ENCODE measurements at places on chromosomes 1 and 21.

- DNase-seq, result no peak
Observed at GRCh38 chr1:225762002-225762441, 15.6 kb upstream of the SRP9 start.

- peak; percentile 60 for DNase-seq
Observed at GRCh38 chr1:185439727-185440415, 122.8 kb upstream of the IVNS1ABP start.

- DNase-seq, result peak; percentile 23
Observed at GRCh38 chr1:50704126-50704525, 255.9 kb downstream of the FAF1 start.

DNA sequence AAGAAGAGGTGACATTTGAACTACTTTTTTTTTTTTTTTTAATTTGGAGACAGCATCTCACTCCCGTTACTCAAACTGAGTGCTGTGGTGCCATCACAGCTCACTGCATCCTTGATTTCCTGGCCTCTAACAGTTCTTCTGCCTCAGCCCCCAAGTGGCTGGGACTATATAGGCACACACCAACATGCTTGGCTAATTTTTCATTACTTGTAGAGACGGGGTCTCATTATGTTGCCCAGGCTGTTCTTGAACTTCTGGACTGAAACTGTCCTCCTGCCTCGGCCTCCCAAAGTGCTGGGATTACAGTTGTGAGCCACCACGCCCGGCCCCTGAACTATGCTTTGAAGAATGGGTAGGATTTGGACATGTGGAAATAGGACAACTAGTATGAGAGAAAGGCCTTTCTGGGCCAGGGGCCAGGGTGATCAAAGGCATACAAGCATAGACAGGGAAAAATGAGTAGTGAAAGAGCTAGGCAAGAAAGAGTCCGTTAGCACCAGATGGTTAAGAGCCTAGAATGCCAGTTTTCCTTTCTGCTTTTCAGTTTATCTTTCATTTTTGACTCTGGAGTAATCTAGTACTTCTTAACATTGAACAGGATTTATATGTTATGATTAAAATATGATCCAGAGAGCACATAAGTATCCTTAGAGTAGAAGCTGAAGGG is 6.3 kb downstream of the RABGAP1L start:
- no peak for DNase-seq

DNA sequence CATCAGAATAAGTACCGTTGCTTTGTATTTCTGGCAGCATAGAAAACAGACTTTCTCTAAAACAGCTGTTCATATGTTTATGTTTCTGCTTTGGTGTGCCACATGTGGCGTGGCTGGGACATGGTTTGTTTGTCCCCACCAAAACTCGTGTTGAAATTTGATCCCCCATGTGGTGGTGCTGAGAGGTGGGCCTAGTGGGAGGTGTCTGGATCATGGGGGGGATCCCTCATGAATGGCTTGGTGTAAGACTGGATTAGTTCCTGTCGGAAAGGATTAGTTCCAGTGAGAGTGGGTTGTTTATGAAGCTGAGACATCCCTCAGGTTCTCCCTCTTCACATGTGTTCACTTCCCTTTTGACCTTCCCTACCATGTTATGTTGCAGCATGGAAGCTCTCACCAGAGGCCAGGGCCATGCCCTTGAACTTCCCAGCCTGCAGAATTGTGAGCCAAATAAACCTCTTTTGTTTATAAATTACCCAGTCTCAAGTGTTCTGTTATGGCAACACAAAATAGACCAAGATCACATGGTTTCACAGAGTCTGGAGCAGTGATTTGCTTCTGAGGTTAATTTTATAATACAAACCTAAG is 17.9 kb upstream of the H3-3A start:
- DNase-seq, result no peak

GRCh38 chr1:19616489-19616888 is 27.6 kb upstream of the NBL1 start:
- DNase-seq, result no peak

DNA sequence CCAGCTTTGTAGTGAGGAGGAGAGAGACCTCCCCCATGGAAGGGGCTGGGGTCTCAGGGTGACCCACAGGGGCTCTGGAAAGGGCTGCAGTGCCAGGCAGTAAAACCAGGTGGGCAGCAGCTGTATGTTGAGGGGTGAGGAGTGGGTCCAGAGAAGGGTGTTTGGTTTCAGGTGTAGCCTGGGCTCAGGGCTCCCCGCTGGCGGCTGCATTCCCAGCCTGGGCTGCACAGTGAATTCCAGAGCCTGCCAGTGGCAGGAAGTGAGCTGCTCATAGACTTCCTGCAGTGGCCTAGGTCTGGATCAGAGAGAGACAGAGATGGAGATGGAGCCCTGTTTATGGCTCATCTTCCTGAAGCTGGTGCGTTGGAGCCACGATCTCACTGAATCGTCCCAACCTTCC is 356.4 kb downstream of the PTPRU start:
- DNase-seq, result no peak

GRCh38 chr1:116431870-116432500 is 58.9 kb downstream of the ATP1A1 start:
- no peak for DNase-seq

DNA sequence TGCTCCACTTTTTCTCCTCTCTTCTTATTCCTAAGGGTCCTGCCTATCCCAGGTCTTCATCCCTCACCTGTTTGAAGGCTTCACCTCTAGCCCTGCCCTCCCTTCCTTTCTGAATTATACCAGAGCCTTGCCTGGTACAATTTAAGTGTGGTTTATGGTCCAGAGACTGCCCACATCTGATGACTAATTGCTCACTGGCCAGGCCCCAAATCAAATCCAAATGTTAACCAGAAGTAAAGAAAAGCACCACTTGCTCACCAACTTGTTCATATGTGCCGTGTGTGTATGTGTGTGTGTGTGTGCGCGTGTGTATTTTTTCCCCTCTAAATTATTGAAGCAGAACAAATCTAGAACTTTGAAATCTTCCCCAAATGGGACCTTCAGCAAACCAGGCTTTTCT is 26.4 kb downstream of the MYOM3 start:
- DNase-seq, result no peak

GRCh38 chr1:38529391-38529790 is 330.2 kb downstream of the RRAGC start:
- DNase-seq, result no peak

GRCh38 chr1:101079341-101079740 is 53.8 kb upstream of the DPH5 start:
- DNase-seq, result no peak

DNA sequence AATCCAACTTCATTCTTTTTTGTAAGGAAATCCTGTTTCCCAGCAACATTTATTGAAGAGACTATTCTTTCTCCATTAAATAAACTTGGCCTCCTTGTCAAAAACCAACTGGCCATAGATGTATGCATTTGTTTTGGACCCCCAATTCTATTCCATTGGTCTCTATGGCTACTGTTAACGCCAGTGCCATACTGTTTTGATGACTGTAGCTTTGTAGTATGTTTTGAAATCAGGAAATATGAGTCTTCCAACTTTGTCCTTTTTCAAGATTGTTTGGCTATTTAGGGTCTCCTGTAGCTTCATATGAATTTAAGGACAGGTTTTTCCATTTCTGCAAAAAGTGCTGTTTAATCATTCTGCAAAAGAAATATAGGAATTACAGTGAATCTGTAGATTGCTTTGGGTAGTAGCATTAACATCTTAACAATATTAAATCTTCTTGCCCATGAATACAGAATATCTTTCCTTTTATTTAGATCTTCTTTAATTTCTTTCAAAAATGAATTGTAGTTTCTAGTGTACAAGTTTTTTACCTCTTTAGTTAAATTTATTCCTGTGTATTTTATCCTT is 61.3 kb downstream of the ITGB3BP start:
- DNase-seq, result no peak

- DNase-seq, result no peak
Observed at GRCh38 chr1:66679140-66679539, 73.1 kb upstream of the DYNLT5 start.

GRCh38 chr1:46043458-46044017 is 88.9 kb downstream of the PIK3R3 start:
- DNase-seq, result no peak

- peak; percentile 11 for DNase-seq
Observed at GRCh38 chr1:97820470-97821188, 100.2 kb downstream of the DPYD start.

GRCh38 chr1:79852004-79852403 is 845.5 kb upstream of the ADGRL4 start:
- DNase-seq, result no peak

DNA sequence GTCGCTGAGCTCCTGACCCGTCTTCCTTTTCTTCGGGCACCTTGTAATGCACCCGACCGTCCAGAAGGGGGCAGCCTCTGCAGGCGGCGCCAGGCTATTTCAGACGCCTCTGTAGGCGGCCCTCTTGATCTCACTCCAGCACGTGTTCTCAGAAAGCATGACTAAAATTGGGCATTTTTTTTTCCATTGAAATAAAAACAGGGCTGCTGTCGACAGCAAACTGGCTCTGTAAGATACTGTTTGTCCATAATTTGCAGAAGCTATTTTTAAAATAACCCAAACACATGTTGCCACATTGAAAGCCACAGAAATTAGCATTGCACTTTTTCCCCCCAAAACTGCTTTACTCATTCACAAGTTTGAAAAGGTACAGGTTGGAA is 78.0 kb downstream of the STUM start:
- peak; percentile 78 for DNase-seq

DNA sequence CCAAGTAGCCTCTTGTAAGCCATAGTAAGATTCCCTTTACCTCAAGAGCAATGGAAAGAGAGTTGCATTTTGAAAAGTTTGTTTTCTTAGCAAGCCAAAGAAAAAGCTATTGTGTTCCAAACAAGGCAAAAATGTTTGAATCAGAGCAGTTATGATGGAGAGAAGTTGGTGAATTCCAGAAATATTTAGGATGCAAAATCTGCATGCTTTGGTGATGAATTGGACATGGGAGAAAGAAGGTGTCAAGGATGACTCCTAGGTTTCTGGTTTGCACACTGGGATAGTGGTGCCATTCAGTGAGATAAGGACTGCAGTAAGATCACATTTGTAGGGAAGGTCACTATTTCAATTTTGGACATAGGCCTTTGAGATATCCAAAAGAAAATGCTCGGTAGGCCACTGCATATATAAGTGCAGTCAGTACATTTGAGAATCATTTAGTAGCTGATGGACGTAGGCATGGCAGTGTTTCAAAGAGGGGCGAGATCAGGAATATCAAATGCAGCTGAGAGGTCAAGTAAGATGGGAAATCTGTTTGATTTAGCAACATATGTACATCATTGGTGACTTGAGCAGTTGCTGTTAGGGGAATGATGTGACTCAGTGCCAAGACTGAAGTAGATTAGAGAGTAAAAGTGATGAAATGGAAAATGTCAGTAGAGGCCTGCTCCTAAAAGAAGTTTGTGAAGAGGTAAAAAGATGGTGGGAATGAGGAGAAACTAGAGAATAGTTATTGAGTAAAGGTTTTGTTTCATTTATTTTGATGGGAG is 33.9 kb upstream of the GPR25 start:
- DNase-seq, result no peak

DNA sequence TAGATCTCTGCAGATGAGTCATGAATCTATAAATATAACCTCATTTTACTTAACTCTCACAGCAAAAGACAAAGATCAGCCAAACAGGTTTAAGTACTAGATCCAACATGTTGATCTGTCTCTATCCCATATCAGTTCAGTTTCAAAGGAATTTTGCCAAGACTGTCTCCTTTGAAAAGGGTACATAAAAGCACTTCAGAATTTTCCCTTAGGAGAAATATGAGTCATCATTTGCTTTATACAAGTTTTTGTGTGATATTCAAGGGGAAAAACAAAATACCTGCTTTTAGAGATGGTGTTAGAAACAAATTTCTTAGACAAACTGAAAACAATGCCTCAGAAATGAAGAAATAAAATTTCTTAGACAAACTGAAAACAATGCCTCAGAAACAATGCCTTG is 73.5 kb upstream of the LRRC7 start:
- no peak for DNase-seq

DNA sequence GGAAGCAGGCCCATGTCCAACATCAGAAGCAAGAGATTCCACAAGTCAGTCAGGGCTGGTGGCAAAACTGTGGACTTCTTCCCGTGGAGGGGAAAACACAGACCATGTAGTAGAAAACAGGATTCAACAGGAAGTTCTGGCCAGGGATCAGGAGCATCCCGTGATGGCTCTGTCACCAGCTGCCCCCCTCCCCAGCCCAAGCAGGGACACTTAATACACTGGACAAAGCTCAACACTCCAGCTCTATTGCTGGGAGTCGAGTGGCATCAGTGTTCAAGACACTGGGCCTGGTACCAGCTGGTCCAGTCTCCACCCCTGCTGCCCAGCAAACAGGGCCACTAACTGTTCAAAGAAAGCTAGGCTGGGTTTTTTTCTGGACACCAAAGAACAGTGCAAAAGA is 3.7 kb downstream of the SLC45A3 start:
- no peak for DNase-seq

- no peak for DNase-seq
Observed at GRCh38 chr1:228007049-228007800, 427 bp downstream of the WNT3A start.

DNA sequence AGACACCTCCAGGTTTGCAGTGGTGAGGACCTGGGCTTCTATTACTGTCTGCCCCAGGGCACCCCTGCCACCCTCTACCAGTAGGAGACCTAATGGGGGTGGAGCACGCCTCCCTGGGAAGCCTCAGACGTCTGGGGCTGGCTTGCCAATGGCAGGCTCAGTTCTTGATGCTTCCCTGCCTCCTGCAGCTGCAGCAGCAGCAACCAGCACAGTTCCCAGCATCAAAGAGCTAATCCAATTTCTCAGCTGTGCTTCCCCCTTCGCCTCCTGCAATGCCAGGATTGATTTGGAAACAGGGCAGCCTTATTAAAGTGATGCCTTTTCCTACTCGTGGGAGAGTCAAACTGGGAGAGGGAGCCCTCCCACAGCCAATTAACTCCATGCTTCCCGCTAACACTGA is 8.2 kb downstream of the SYT2 start:
- no peak for DNase-seq

- no peak for DNase-seq
Observed at GRCh38 chr1:98277118-98277517, 356.3 kb upstream of the DPYD start.

DNA sequence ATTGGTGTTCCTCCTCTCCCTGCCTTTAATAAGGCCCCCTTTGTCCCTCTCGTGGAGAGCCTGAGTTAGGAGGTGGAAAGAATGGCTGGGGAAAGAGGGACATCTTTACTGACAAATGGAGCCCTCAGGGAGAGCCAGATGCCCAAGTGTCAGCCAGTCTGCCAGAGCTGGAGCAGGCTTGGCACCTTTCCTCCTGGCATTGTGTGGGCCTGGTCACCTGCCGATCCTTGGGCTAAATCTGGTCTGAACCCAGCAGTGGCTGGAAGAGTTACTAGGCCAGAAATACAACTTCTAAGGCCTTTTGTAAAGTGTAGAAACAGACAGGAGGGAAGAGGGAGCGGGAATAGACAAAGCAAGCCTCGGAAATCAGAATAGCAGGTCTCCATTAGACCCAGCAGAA is 24.9 kb downstream of the VANGL1 start:
- DNase-seq, result no peak

DNA sequence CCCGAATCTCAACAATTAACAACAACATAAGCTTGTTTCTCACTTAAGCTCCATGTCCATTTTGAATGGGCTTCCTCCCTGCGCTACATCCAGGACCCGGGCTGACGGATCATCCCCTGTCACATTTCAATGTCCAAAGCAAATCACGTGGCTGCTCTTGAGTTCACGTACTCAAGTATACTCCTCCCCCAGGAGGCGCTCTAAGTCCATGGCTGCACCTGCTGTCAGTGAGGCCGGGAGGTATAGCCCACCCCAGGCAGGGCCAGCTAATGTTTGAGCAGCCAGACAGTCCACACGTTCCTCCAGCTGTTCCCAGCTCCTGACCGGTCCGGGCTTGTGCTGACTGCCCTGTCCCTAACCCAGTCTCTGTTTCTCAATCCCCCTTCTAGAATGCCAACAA is 220.8 kb downstream of the SLC35F3 start:
- DNase-seq, result no peak

All from CD4-positive, alpha-beta T cell treated with Interleukin-12 subunit alpha and Interleukin-12 subunit beta, for 1 hour (primary cell).